ENCODE measurements at places on chromosomes 7 and 10. TPM values are rescaled to one million over a fixed set of nuclear protein-coding genes. Genes with fewer than 3 reads are reported as not detected.

- no peak for DNase-seq
- no peak overlapping the region for H3K27ac ChIP-seq
- H3K4me1 ChIP-seq = no peaks in the 10 kb centered on the region
- no peak overlapping the region for H3K4me3 ChIP-seq
- H3K27me3 ChIP-seq = no peaks in the 10 kb centered on the region
- H3K36me3 ChIP-seq = peaks cover 4% of the 10 kb centered on the region
Observed at GRCh38 chr7:132206594-132206993, 369.7 kb downstream of the PLXNA4 start.

DNA sequence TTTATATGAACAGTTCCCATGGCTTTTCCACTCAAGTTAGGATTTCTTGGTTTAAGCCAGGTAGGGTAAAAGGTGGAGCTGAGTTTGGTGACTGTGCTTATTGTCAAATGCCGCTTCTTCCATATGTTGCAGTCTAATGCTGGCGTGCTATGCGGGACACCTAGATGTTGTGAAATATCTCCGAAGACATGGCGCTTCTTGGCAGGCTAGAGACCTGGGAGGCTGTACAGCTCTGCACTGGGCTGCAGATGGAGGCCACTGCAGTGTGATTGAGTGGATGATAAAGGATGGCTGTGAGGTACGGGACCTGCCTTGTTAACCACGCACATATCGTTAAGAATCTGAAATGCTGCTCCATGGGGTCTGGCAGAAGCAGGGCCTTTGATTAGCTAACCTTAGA lies 108.4 kb downstream of the FANK1 start:
- H3K36me3 ChIP-seq = no peaks in the 10 kb centered on the region
- no peaks in the 10 kb centered on the region for H3K4me1 ChIP-seq
- no peak for DNase-seq
- H3K27me3 ChIP-seq = no peaks in the 10 kb centered on the region
- no peak overlapping the region for H3K27ac ChIP-seq
- no peak overlapping the region for H3K4me3 ChIP-seq

DNA sequence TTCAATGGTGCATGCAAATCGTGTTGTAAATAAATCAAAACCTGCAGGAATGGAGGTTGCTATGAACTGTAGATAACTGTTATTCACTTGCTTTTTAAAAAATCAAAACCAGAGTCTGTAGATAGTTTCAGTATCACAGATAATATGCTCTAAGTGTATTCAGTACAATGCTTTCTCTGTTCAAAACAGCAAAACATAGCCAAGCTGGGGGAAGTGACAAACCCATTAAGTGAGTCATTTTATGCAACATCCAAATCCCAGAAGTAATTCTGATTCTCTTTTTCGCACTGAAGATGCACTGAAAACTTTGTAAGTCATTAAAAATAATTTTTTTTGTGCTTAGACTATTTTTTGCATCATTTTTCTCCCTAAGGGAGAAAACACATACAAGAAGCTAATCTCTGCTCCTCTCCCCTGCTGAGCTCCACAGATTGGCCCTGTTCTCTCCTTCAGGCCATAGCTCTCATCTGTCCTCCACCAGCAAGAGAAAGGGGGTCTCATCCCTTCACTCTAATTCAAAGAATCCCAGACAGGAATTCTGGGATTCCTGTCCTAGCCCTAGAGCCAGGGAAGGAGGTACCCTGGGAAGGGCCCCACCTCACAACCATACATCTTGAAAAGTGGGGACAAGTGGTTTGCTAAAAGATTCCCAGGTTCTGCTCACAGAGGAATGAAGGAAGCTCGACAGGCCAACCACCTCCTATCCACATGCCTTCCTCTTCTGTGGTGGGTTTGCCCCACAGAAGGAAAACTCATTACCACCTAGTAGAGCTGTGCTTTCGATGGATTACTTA lies 4.9 kb downstream of the PRTFDC1 start:
- no peaks in the 10 kb centered on the region for H3K27me3 ChIP-seq
- no peaks in the 10 kb centered on the region for H3K36me3 ChIP-seq
- no peak overlapping the region for H3K4me3 ChIP-seq
- peaks cover 5% of the 10 kb centered on the region for H3K4me1 ChIP-seq

DNA sequence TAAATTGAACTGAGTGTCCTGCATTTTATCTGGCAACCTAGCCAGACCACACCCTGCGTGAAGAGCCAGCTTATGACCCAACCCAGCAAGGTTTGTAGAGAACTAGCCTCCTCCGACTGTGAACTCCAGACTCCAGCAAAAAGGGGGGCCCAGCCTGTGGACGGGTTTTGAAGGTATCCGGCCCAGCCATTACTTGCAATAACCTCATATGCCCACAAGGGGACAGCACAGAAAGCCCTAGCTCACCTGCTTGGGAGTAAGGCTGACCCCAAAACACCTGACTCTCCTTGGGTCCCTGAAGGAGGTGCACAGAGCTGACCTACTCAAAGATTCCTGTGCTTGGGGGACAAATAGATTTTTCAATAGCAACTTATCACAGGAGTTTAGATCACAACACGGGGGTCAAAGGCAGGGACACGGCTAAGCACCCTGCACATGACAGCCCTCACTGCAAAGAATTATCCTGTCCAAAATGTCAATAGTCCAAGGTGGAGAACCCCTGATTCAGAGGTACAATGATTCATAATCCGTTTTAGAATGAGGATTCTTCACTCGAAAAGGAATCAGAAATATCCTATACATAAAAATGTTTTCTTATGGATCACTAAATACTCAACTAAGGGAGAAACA lies 4.6 kb downstream of the TRPV6 start:
- no peaks in the 10 kb centered on the region for H3K36me3 ChIP-seq
- H3K27ac ChIP-seq = no peak overlapping the region
- DNase-seq = peak; percentile 70
- H3K27me3 ChIP-seq = no peaks in the 10 kb centered on the region
- no peak overlapping the region for H3K4me3 ChIP-seq
- H3K4me1 ChIP-seq = peaks cover 9% of the 10 kb centered on the region

Gene TMEM229A
- not detected for total RNA-seq
